ENCODE measurements at places on chromosomes 1 and 21. TPM values are rescaled to one million over a fixed set of nuclear protein-coding genes. Genes with fewer than 3 reads are reported as not detected.

DNAH14 gene
- total RNA-seq = 15.4 TPM

THEM5 gene
- not detected for total RNA-seq

GRCh38 chr1:178862416-178862815 is 8.5 kb downstream of the ANGPTL1 start:
- no peak for DNase-seq

GRCh38 chr1:246176126-246177024 is 330.7 kb downstream of the SMYD3 start:
- no peak for DNase-seq

GRCh38 chr1:228030451-228031201 is 23.8 kb downstream of the WNT3A start:
- no peak for DNase-seq

- no peak for DNase-seq
Observed at GRCh38 chr1:180534214-180534613, 24.6 kb upstream of the OVAAL start.

- DNase-seq = no peak
Observed at GRCh38 chr21:16535626-16536025, 805.8 kb downstream of the USP25 start.
